Osteoblast (primary cell): ENCODE measurements at places on chromosomes 7 and 10. TPM values are rescaled to one million over a fixed set of nuclear protein-coding genes. Genes with fewer than 3 reads are reported as not detected.

GRCh38 chr7:101728128-101728527, 89.3 kb upstream of the CUX1 start:
- DNase-seq: peak; percentile 45

GRCh38 chr7:79506481-79506880, 53.0 kb upstream of the MAGI2 start:
- DNase-seq: no peak

DNA sequence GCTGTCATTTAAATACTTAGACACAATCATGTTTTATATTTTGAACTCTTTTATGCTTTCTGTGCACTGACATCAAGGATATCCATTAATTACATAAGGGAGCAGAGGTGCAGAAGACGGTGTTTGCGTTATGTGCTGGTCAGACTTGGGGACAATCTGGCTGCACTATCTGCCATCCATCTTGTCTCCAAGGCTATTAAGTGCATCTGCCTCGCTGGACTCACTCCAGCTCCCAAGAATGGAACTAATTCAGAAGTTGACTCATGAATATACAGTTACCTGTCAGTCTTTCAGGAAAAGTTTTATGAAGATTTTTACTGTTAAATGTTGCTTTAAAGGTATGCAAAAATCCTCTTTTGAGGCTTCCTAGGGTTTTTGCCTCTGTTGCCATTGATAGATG, 391.0 kb downstream of the SUGCT start:
- no peak for DNase-seq

GRCh38 chr7:46680147-46680546, 759.1 kb upstream of the IGFBP3 start:
- no peak for DNase-seq

- DNase-seq: peak; percentile 88
These were observed 180.2 kb upstream of the FZD8 start for GRCh38 chr10:35822316-35822715.

- DNase-seq: peak; percentile 30
These were observed 292.6 kb downstream of the PARD3 start for GRCh38 chr10:34522546-34522945.

- no peak for DNase-seq
These were observed 234.1 kb downstream of the FOXP2 start for GRCh38 chr7:114648680-114649079.

- DNase-seq: peak; percentile 98
These were observed 34.6 kb upstream of the UNCX start for GRCh38 chr7:1197997-1198625.

DNA sequence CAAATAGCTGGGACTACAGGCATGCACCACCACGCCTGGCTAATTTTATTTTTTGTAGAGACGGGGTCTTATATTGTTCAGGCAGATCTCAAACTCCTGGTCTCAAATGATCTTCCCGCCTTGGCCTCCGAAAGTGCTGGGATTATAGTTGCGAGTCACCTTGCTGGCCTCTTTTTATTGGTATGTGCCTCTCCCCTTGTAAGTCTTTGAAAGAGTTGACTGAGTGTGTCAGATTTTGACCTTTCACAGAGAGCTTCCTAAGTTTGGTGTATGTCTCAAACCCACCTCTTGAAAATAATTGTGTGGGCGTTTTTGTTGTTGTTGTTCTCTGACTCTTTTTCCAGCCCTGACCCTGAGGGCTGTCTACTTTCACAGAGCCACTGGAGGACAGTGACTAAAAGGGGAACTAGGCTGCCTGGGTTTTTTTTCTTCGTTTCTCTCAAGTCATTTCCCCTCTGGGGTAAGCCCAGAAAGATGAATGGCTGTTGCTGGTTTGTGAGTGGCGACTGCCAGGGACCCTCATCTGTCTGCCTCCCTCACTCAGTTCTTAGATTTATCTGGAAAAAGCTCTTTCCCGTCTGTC, 262.8 kb downstream of the ZEB1 start:
- peak; percentile 31 for DNase-seq

DNA sequence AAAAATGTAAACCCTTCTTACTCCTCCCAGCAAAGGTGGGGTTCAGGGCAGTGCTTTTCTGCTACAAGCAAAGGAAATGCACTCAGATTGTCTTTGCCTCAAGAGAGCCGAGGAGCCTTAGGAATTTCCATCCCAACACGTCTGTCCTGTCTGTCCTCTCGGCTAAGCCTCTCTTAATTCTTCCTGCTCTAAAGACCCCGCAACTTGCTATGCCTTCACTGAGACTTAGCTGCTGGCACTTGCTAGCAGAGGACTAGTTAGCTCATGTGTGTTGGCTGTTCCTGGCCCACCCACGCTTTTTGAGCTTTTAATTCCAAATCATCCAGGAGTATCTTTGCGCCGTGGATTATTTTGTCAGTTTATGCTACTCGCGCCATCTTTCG, 481 bp upstream of the NPM3 start:
- peak; percentile 87 for DNase-seq

GRCh38 chr10:98487649-98488048, 40.9 kb upstream of the HPS1 start:
- DNase-seq: no peak

- DNase-seq: no peak
These were observed 371.6 kb downstream of the RPS24 start for GRCh38 chr10:78405231-78405630.

HOXA7 gene
- 3.6 and 4.4 TPM in 2 replicates for total RNA-seq

RPEL1 gene
- 0.29 and 0.36 TPM in 2 replicates for total RNA-seq

GRCh38 chr10:77506517-77507200, 130.9 kb downstream of the KCNMA1 start:
- no peak for DNase-seq

GRCh38 chr7:115937960-115938359, 92.6 kb downstream of the TFEC start:
- DNase-seq: no peak

DNA sequence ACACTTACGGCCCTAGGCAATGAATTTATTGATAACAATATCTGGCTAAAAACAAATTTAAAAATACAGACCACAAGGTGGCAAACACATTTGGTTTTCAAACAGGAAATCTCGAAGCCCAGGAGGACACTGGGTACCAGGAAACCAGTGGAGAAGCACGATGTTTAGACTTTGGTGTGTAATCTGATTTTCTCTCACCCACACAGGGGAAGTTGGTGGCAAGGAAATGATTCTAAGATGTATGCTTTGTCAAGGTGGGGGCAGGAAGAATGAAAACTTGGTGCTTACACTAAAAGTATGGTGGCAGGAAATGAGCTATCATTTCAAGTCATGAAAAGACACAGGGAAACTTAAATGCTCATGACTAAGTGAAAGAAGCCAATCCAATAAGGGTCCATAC, 113.2 kb upstream of the ANKRD1 start:
- no peak for DNase-seq

CCAR1 gene
- total RNA-seq: 47.4 and 49.2 TPM in 2 replicates

DNA sequence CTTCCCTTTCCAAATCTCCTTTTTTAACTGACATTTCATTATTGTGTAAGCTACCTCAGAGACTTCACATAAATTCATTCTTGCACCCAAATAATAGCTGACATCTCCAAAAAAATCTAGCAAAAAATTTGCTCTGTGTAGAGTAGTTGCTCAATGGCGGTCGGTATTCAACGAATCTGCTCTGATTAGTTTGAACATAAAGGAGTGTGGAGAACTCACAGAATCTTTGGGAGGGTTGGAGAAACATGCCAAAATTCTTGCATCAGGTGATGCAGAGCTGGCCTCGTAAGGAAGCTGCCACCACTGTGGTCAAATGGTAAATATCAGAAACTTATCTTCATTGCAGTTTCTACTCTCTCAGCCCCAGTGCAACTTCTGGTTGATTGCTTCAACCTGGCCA, 201.2 kb upstream of the MDFIC start:
- DNase-seq: no peak
